ENCODE measurements at places on chromosomes 1 and 21.

DNA sequence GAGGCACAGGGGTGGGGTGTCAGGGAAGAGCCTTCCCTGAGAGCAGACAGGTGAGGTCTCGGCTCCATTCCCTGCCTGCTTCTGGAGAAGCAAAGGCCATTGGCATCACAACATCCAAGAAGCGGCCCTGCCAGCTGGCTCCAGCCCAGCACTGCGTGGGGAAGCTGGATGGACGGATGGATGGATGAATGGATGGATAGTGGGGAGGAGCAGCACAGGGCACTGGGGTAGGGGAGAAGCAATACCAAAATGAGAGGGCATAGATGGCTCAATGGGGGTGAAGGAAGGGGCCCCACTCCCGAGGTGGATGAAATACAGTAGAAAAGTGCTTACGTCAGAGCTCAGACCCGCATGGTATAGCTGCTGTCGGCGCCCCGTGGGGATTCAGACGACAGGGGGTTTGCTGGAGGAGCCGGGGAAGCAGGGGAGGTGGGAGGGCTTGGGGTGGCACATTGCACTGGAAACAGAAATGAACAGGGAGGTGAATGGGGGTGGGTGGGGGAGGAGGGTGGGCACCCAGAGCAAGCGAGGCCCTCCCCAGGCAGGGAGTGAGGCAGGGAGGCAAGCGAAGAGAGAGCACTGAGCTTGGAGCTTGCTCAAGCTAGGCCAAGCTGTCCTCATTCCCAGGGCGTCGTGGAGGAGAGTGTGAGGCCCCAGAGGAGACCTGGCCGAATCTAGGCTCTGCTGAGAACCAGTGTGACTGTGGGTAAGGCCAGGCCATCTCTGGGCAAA lies 9.5 kb upstream of the GOLT1A start:
- no peak for DNase-seq

GRCh38 chr1:162175379-162176081 lies 106.0 kb downstream of the NOS1AP start:
- DNase-seq = no peak

- no peak for DNase-seq
Measured at GRCh38 chr1:22534951-22535350, 28.3 kb upstream of the EPHA8 start.

- DNase-seq = no peak
Measured at GRCh38 chr1:160081261-160081936, at the start of gene KCNJ9. TSS of gene KCNJ9 (plus strand) at chr1:160081538. CDS start at chr1:160084031, 2,493 bp downstream.

- no peak for DNase-seq
Measured at GRCh38 chr1:46483589-46483988, 6.0 kb upstream of the DMBX1 start.

DNA sequence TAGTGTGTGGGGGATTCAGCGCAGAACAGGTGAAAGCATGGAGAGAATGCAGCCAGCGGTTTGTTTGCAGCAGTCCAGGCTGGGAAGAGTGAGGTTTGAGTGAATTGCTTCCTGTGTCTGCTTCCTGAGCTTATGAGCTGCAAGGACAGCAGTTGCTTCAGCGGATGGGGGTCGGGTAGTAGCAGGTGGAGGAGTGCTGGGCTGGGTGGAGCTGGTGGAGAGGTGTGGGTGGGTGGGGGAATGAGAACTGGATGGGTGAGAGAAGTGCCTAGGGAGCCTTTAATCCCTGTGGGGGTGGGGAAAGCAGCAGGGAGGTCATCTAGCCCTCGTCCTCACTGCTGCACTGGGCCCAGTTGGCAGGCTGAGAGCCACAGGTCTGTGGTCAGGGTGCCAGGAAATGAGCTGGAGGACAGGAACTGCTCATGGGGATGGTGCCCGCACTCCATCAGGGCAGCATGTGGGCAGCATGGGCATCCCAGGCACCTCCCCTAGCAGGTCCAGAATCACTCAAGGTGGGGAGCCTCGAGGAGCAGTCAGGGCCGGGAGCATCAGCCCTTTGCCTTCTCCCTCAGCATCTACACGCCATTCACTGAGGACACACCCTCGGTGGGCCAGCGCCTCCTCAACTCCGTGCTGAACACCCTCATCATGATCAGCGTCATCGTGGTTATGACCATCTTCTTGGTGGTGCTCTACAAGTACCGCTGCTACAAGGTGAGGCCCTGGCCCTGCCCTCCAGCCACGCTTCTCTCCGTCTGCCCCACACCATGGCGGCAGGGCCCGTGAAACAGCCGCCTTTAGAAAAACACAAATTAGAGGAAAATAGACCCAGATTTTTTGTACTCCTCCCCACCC lies 14.8 kb downstream of the PSEN2 start:
- no peak for DNase-seq

GRCh38 chr1:161838362-161838761 lies 72.2 kb downstream of the ATF6 start:
- DNase-seq = no peak

- no peak for DNase-seq
Measured at GRCh38 chr1:114092186-114093062, 61.2 kb downstream of the SYT6 start.

- DNase-seq = no peak
Measured at GRCh38 chr21:32909393-32909792, 116.3 kb upstream of the OLIG2 start.

- no peak for DNase-seq
Measured at GRCh38 chr1:232137066-232137465, 492.9 kb downstream of the SIPA1L2 start.

DNA sequence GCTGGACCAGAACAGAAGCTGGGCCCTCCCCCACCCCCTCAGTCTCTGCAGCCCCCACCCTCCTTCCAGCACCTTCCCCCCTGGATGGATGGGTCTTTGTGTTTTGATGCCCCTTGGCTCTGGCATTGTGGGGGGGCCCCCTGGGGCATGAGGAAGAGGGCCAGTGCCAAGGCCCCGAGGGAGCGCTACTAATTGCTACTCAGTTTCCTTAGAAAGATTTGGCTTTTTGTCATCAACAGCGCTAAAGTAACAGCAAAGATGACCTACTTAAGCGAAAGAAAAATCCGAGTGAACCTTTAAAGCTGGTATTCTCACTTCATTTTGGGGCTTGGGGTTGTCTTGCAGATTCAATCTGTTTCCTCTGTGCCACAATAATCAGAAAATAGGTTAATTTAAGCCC lies 63.5 kb downstream of the SKI start:
- DNase-seq = no peak

DNA sequence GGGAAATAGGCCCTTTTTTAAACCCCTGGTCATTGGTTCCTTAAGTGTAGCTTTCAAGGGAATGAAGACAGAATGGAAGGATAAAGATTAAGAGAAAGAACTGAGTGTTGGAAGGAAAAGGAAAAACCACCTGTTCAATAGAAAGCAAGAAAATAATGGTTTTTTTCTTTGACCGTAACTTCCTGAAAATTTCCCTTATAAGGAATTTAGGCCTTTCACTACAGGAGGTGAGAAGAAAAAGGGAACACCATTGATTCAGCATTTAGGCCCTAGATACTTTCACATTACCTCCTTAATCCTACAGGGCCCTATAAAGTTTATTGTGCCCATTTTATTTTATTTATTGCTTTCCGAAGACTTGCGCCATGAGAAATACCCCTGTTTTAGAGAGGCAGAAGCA lies 18.9 kb downstream of the KPNA6 start:
- DNase-seq = no peak
